ENCODE measurements at places on chromosomes 11 and 22.

DNA sequence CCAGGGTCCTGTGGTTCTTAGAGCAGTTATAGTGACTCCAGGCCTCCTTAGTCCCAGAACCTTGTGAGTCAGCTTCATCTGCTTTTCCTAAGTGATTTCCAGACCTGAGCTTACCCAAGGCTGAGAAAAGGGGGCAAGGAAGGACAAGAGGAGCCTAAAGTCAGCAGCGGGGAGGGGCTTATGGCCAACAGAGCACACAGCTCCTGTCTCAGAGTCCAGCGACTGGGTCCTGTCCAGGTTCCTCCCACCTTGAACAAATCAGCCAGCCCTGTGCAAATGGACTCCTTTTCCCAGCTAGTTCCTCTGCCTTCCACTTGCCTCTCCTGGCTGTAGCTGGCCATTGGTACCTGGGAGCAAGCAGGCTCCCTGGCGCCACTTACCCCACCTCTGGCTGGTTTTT lies 10.9 kb downstream of the BACE1 start:
- no peak for DNase-seq

GRCh38 chr22:39130152-39130704 lies 22.3 kb downstream of the CBX7 start:
- DNase-seq = no peak

DNA sequence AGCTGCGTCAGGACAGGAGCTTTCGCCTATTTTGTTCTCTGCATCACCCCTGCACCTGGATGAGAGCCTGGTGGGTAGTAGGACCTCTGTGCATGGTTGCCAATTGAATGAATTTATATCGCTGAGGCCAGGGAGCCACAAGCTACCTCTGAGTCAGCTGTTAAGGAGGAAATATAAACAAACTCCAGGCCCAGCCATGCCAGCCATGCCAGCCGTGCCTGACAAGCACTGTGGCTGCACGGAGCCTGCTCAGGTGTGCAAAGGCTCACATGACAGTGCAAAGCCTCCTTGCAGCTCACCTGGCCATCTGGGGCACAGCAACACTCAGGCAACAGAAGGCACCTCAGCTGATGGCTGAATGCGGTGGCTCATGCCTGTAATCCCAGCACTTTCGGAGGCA lies 33.7 kb upstream of the LINC01488 start:
- DNase-seq = no peak

DNA sequence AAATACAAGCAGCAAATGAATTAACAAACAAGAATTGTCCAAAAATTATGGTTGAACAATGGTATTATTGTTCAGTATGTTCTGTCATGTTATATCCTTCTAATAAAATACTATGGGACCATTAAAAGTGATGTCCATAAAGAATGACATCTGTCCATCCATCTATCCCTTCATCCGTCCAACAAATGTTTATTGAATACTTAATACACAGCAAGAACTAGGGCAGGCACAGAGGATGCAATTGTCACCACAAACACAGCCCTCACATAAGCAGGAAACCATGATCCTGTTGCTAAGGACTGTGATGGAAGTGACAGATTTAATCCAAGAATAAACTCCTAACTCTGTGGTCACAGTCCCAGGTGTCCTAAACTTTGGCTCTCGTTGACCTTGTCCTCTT lies 20.7 kb upstream of the B3GAT1 start:
- DNase-seq = no peak

DNA sequence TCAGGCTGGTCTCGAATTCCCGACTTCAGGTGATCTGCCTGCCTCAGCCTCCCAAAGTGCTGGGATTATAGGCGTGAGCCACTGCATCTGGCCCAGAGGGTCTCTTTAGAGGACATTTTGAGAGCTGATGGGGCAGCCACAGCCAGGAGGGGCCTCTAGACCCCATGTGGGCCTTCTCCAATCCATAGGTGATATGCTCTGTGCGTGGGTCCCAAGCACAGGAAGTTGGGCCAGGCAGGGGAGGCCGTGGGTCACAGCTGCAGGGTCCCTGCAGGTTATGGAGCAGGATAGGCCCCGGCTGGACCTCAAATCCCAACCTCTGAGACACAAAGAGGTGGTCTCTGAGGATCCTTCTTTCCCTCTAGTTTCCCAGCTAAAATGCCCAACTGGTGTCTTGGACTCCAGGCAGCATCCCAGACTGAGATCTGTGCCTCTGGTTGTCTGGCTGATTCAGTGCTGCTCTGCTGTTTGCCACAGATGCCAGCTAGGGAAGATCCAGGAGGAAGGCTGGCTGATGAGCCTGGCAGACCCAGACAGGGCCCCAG lies 1.5 kb downstream of the LRRC75B start:
- no peak for DNase-seq

DNA sequence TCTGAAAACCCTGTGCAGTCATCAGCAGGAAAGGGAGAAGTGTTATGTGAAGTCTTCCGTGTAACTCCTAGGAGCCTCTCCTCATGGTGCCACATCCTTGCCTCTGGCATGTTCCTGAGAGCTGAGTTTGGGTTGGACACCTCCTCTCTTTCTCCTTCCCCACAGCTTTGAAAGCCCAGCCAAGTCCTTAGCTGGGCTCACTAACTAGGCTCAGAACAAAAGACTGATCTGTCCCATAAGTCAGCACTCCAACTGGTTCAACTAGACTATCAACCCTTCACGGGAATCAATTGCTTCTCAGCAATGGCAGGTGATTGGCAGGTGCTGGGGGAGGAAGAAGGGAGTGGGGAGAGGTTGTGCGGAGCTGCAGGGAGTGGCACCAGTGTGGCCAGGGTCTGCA lies 509.9 kb upstream of the B3GAT1 start:
- no peak for DNase-seq

- DNase-seq = no peak
These were observed 18.5 kb upstream of the SPTBN2 start for GRCh38 chr11:66747480-66747879.

- DNase-seq = no peak
These were observed 2.6 kb downstream of the NELL1 start for GRCh38 chr11:20671856-20672546.

DNA sequence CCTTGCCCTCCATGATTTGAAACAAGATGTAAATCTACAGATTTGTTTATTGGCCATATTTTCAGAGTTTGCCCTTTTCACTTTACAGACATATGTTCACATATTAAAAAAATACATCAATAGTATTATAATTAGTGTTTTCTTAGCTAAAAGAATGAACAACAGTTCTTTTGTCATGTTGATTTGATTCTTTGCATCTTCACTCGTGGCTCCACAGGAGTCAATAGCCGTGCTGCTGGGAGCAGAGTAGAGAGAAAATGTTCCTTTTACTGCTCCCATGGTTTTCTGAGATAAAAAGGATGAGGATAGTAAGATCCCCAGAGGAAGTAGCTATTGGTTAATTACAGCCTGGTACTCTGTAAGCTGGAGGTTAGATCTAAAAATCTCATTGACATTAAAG lies 151.2 kb downstream of the PGR start:
- DNase-seq = no peak

- no peak for DNase-seq
These were observed 40.1 kb upstream of the FLI1 start for GRCh38 chr11:128653801-128654231.

GRCh38 chr11:20854215-20854955 lies 185.0 kb downstream of the NELL1 start:
- no peak for DNase-seq

- DNase-seq = peak; percentile 52
These were observed 4.3 kb upstream of the GP1BB start for GRCh38 chr22:19719050-19719482.

- DNase-seq = no peak
These were observed 6.0 kb upstream of the LGALS12 start for GRCh38 chr11:63499874-63500273.

GRCh38 chr11:118435290-118435892 lies 901 bp upstream of the KMT2A start:
- DNase-seq = peak; percentile 35

- DNase-seq = no peak
These were observed 122.2 kb downstream of the PLEKHA7 start for GRCh38 chr11:16891964-16892363.

- no peak for DNase-seq
These were observed 3.5 kb downstream of the PSMD13 start for GRCh38 chr11:240315-240714.

DNA sequence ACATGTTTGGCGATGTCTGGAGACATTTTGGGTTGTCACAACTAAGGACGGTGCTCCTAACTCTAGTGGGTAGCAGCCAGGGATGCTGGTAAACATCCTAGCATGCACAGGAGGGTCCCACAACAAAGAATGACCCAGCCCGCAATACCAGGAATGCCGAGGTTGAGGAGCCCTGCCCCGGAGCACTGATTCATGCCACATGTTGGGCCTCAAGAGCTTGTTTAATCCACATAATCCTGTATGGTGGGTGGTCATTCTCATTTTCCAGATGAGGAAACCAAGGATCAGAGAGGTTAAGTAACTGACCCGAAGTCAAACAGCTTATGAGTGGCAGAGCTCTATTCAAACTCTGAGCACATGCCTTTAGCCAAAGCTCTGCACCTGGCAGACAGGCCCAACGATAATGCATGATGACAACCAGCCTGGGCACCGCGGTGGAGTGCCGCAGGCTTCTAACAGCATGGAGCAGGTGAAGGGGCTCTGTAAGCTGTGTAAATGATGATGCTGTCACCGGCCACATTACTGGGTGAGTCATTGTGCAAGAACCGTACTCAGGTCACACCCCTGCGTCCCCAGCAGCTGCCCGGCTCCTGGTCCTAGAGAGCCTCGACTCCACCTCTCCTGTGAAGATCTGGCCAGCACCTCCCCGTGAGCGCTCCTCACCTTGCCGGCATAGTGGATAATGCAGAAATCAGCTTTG lies 58.6 kb downstream of the APOL1 start:
- DNase-seq = no peak

- no peak for DNase-seq
These were observed 38.1 kb downstream of the NUP50 start for GRCh38 chr22:45201678-45202332.

- DNase-seq = no peak
These were observed 195.9 kb downstream of the BCR start for GRCh38 chr22:23376256-23376655.

- DNase-seq = no peak
These were observed 236.8 kb downstream of the BUD13 start for GRCh38 chr11:116535994-116536393.

GRCh38 chr11:65159012-65159411 lies 11.0 kb upstream of the SPDYC start:
- no peak for DNase-seq

GRCh38 chr11:129861702-129862522 lies 33.5 kb downstream of the NFRKB start:
- no peak for DNase-seq

DNA sequence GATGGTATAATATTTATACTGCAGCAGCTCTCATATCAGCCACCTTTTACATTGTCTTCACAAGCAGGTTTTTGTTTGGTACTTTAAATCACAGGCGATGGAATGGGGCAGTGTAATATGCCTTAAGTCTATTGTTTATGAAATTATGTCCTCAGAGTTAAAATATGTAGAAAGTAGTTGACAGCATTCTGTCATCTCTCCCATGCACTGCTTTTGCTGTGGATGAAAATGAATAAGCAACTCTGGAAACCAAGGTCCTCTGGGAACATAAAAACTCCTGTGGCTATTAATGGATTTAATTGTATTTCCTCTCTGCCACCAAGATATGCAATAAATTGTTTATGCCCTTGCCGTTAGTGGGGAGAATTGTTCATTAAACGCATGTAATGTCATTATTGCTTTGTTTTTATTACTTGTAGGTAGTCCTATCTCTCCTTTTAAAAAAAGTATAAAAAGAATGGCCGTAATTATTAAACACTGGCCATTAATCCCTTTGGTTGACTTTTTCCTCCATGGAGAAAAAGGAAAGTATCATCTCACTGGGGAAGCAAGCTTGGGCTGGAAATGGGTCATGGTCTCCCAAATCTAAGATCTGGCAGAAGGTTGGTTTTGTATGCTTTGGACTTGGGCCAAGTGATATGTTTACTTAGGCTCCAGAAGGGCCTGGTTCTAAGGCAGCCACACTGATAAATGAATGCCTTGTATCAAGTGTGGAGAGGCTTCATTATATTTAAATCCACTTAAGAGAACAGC lies 13.1 kb downstream of the PACS1 start:
- no peak for DNase-seq

- no peak for DNase-seq
These were observed 9.3 kb upstream of the GLB1L3 start for GRCh38 chr11:134266841-134267251.

DNA sequence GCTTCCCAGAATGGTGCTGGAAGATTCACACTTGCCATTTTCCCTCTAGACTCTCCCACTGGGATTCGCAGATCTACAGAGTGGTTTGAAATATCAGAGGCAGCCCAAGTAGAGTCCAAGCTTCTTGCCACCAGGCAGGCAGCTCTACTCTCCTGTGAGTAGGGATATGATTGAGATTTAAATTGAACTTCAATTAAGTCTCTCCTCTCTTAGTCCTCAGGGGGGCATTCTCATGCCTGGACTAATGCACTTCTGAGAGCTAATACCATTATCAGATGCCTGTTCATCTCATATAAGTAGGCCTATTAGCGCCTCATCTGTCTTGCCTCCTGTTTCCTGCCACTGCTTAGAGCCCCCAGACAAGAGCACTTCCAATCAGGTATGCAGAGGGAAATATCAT lies 25.5 kb upstream of the AMPD3 start:
- no peak for DNase-seq

- no peak for DNase-seq
These were observed 3.7 kb downstream of the CST6 start for GRCh38 chr11:66015454-66015881.

DNA sequence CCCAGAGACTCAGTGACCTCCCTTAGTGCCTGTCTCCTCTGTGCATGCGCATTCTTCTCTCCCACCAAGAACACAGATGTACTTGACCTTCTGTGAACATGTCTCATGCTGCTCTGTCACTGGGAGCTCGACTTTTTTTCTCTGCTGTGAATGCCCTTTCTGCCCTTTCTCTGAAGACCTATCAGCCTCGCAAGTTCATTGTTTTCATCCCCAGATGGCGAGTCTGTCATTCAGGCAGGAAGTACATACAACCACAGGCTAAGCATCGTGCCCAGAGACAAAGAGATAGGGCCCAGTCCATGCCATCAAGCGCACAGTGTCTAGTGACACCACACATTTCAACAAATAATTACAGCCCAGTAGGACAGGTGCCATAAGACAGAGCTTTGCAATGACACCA lies 50.4 kb upstream of the RAB1B start:
- no peak for DNase-seq

DNA sequence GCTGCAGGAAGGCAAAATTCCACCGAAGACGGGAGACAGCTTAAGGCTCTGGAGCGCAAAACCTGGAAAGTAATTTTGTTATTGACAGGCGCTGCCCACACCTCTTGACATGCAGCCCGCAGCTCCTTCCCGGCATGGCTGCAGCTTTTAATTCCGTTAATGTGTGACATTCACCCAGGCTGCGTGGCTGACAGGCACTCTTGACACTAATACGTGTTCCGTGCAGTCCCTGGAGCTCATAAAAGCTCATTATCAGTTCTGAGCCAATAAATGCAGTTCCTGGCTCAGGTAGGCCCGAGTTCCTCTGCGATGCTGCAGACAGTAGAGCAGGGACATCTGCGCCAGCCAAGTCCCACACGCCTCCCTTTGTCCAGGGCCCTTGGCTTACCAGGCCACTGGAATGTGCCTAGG lies 34.8 kb downstream of the TSPAN18 start:
- DNase-seq = no peak

- no peak for DNase-seq
These were observed 52.1 kb downstream of the GDPD4 start for GRCh38 chr11:77249427-77249826.

GRCh38 chr11:7442588-7443215 lies 42.6 kb upstream of the OLFML1 start:
- DNase-seq = peak; percentile 46
